ENCODE measurements at places on chromosomes 2 and 18. TPM values are rescaled to one million over a fixed set of nuclear protein-coding genes. Genes with fewer than 3 reads are reported as not detected.

DNA sequence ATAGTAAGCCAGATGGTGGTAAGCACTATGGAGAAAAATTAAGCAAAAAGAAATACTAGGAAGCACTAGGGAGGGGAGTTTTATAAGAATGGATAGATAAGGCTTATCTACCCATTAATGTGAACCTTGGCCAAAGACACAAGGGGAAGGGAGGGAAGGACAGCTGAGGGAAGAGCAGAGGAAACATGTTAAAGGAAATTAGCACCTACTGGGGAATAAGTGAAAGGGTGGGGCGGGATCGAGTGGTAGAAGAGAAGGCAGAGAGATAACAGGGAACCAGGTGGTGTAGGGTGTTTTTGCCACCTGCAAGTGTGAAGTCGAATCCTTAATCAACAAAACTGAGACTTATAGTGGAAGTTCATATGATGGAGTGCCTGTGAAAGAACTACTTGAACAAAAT is 1.7 kb downstream of the UNC80 start:
- DNase-seq = no peak

GRCh38 chr2:215664847-215665525 is 229.1 kb upstream of the FN1 start:
- DNase-seq = no peak

GRCh38 chr18:25341831-25342230 is 10.1 kb downstream of the ZNF521 start:
- DNase-seq = no peak

DNA sequence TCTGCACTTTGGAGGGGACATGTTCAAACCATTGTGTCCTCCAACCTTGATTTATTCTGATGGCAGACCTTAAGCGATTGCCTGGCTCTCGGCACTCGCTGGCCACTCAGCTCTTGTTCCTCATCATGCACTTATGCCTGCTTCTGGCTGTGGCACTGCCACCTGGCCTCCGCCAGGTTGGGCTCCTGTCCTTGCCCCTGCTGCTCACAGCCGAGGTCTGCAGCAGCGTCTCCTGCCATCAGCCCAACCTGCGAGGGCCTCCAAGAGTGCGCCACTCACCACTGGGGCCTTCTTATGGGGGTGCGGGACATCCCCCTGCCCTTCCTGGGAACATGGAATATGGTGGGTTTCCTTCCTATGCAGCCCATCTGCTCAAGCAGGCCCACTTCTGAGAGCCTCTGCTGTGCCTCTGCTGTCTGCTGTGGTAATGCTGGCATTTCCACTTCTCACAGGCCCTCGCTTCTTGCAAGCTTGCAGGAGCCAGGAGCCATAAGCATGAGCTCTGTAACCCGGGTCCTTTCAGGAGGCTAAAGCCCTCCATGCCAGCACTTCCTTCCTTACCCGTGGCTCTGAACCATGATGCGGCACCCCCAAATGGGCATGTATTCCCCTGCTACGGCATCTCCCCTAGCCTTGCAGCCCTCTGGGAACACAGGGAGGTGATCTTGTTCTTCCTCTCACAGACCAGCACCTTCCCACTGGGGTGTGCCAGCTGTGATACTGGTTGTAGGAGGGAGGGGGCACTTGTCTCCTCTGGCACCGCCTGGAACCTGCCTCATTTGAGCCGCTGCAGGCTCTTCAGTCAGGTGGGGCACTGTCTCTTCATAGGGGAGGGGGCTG is 58.6 kb upstream of the HS6ST1 start:
- peak; percentile 94 for DNase-seq

DNA sequence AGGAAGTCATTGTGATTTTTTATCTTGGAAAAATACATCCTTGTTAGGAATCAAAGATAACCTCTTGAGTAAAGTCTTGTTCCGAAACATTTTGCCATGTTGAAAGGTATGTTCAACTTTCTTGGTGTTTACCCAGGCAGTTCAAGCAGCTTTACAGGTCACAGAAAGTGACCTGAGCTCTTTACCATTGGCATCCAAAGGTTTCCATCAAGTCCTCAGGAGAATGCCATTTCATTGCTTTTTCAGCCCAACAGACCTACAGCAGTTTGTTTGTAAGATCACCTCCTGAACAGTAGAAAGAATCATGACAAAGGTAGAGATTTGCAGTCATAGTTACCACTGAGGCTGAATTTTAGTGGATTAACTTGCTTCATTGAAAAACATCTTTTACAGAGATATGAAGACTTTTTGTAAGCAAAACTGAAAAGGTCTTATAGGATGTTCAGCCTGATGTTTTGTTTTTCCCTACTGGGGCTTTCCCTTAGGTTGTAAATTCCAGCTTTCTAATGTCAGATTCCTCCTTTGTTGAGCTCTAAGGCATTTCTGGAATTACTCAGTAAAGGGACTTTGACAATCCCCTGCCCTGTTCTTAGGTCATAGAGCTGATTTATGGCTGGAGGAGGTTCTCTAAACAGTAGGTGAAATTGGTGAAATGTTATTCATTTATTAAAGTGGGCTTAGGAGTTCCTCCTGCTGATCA is 236.8 kb upstream of the RBMS1 start:
- DNase-seq = no peak

DNA sequence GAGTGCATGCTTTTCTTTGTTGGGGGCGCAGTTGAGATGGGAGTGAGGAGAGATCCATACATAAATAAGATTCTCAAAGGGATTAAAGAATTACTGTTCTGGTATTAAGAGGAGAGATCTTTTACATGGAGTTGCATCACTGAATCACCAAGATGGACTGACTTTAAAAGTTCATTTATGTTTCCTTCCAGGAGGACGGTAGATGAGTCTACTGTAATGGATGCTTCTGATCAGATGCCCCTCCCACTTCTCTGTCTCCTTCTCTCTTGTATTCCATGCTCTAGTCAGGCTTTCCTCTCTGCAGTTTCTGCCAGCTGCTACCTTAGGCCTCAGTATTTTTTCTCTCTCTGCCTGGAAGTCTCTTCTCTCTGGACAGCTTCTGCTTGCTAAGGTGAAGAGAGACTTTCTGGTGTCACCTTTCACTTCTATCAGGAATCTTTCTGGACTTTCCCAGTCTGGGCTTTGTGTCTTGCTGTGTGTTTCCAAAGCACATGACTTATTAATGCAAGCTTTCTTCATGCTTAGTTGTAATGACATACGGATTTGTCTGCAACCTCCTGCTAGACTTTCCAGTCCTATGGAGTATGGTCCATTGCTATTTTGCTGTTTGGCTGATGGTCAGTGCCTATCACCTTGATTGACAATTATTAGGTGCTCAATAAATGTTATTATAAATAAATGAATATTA is 23.6 kb downstream of the FAM171B start:
- no peak for DNase-seq

CDH7 gene
- total RNA-seq = not detected

ADD2 gene
- total RNA-seq = 3.4 TPM

SNED1 gene
- total RNA-seq = 55.5 TPM

All from vagina (tissue), 2 donors.